ENCODE measurements at places on chromosomes 1 and 21.

GRCh38 chr21:42524341-42525028 is 10.8 kb downstream of the SLC37A1 start:
- DNase-seq = no peak

DNA sequence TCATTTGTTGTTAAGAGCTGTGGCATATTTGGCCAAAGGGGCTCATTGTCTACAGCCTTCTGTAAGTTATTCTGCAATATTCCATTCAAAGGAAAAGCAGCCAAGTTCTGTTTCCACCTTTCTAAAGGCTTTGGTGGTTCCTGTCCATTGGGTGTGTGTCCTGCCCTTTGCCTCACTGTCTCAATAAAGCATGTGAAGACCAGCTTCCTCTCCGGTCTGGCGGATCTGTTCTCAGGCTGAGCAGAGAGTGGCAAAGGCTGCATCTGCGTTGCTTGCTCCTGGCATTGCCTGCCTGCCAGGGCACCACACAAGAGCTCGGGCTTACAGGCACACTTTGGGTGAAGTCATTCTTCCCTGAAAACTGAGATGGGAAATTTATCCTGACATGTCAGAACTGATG is 34.9 kb downstream of the ST6GALNAC3 start:
- DNase-seq = no peak

DNA sequence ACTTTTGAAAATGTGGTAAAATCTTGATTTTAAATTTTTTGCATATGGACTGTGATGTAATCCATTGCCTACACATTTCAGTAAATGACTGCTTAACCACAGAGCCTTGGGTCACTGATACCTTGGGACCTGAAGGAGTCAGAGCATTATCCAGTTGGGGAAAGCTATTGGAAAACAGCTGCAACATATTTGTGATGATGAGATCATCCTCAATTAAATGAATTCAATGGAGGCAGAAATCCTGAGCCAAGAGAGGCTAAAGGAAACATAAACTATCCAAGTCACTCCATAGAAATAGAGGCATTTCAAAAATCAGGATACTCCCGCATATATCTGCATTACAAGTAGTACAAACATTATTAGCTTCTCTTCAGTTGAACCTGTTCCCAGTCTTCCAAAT is 99.8 kb upstream of the PRMT6 start:
- DNase-seq = no peak

DNA sequence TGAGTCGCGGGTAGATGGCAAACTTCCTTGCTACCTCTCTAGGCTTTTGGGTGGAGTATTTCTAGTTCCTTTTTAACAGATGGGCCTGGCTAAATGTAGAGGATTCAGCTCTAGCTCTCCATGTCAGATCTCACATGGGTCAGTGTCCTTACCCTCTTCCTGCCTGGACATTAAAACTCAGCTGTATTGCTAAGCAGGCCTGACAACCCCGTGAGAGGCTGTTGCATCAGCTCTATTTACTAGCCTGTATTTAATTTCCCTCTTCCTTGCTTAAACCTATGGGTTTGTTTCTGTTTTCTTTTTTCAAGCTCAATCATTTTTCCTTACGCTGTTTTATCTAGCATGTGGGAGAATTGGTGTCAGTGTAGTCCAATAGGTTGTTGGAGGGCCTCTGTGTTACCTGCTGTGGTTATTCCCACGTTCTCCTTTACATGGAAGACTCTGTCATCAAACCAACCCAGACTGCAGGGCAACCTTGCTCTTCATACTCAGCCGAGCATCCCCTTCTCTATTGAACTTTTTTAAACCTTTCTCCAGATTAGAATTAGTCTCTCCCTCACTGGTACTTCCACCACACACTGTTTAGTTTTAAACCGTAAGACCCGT is 79.5 kb upstream of the BACH1 start:
- no peak for DNase-seq

DNA sequence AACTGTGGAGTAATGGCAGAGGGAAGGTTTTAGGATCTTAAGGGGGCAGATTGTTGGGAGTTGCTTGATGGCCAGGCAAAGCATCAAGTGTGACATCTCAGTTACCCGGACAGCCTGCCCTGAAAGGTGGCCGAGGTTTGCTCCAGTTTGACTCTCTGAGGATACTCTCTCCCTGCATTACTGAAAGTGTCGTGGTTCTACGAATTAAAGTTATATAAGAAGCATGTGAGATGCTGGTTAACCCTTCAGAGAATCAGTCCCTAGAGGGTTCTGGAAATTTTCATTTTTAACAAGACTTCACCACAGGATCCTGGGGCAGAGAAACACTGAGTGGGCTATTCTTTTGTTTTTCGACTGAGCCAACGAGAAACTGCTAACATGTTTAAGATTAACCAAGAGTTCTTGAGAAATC is 689 bp upstream of the ZNF644 start:
- no peak for DNase-seq

- peak; percentile 13 for DNase-seq
Observed at GRCh38 chr1:162822391-162823200, 32.1 kb downstream of the HSD17B7 start.

DNA sequence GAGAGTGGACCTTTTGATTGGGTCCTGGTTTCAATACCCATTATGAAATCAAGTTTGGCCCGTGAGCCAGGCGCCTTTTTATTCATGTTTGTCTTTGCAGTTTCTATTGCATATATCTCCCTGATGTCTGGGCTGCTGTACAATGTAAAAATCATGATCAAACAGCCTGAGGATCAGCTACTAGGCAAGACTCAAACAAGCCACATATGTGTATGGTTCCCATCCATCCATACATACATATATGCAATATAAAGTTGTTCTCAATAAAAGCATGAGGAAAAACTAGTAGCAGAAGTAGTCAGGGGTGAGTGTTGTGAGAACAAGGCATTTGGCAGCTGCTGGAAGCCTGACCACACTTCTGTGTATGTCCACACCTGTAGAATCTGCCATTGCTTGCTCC is 562.4 kb upstream of the USP24 start:
- DNase-seq = no peak

DNA sequence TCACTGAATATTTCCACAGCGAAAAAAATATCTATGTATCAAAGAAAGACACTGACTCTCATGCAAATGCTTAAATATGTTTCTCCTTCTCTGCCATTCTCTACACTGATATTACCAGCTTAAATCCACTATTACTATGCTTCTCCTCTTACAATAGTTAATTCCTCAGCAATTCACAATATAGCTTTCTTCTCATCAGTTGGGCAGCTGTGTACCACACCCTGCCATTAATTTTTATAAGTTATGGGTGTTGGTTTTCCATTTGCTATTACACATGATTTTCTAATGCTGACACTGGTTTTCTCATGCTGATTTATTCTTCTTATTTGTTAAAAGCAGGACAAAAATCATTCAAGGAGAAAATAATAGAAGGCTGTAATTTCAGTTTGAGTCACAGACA is 251.8 kb downstream of the TBX15 start:
- DNase-seq = no peak

GRCh38 chr1:75345538-75346292 is 211.5 kb downstream of the LHX8 start:
- peak; percentile 43 for DNase-seq

GRCh38 chr1:23449958-23450357 is 25.4 kb upstream of the TCEA3 start:
- no peak for DNase-seq

- no peak for DNase-seq
Observed at GRCh38 chr1:172500207-172500606, 32.7 kb upstream of the SUCO start.

- no peak for DNase-seq
Observed at GRCh38 chr21:25191141-25191540, 416.1 kb downstream of the MRPL39 start.

All from retinal pigment epithelial cell (primary cell).